ENCODE measurements at places on chromosomes 3 and 15. TPM values are rescaled to one million over a fixed set of nuclear protein-coding genes. Genes with fewer than 3 reads are reported as not detected.

DNA sequence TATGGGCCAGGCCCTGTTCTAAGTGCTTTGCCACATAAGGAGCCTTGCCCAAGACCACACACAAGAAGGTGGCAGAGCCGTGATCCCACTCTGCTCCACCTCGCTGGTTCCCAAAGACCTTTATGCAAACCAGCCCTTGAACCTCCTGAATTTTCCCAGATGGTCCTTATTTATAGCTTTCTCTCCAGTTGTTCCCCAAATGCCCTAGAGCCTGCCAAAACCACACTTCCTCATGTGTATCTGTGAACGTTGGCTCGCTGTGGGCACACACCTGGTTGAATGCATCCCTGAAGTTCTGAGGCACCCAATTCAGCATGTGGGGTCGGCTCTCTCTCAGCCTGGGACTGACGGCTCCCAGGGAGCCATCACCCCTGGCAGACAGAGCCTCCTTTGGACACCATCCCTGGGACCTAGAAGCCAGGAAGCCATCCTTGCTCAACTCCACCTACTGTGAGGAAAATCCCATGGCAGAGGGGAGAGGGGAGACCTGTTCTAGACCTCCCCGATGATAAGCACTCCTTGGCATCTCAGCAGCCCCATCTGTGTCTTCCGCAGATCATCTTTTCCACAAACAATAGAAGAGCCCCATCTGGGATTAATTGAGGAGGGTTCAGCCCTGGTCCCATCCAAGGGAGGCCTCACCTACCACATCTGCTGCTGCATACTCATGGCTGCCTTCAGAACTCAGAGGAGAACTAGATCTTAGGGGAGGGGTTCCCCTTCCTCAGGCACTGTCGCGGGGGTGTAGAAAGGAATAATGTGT, 42.3 kb upstream of the LIMD1 start:
- DNase-seq: peak; percentile 62

- no peak for DNase-seq
These were observed 91.9 kb downstream of the EPHB1 start for GRCh38 chr3:134886991-134887390.

- no peak for DNase-seq
These were observed 496.8 kb upstream of the ARRDC4 start for GRCh38 chr15:97463696-97464095.

DNA sequence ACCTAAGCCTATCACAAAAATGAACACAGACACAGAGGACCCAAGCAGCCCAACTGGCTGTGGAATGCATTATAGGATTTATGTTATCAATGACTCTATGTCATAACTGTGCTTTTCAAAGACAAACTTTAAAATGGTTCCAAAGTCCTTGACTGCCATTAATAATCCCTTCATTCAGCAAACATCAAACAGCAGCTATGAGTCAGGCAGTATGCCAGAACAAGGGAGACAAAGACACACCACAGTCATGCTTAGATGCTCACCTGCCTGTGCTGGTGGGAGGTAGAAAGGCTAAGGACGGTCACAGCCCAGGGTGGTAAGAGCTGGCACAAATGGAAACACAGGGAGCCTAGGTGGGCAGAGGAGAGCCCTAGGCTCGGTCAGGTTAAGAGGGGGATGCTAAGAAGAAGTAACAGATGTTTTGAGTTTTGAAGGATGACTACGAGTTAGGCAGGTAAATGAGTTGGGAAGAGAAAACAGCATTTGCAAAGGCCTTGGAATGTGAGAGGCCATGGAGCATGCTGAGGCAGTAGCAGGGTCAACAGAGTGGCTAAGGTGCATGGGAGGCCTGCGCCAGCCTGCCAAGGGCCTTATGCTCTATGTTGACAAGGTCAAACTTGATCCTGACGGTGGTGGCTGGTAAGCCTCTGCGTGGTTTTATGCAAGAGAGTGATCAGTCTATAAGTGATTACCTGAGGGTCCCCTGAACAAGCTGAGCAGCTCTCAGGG, 23.0 kb downstream of the NMNAT3 start:
- no peak for DNase-seq

- DNase-seq: no peak
These were observed 70.4 kb downstream of the THBS1 start for GRCh38 chr15:39651295-39651694.

GRCh38 chr15:79849789-79850188, 47.0 kb downstream of the MTHFS start:
- no peak for DNase-seq

GRCh38 chr3:125246237-125246636, 33.7 kb upstream of the SLC12A8 start:
- no peak for DNase-seq

DNA sequence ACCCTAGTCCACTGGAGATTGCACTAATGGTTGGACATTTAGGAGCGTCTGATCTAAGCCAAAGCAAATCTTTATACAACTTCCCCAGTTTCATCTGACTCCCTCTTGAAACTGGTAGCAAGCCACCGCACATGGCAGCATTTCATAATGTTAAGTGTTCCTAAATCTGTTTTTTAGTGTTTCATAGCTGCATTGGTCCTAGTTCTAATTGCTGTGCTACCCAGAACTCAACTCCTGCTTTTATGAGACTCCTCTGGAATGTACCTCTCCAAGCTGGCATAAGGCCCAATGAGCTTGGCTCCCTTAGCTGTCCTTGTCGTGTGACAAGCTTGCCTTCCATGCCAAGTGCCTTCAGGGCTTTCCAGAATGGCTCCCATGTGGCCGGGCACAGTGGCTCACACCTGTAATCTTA, 65.3 kb upstream of the FLNB start:
- peak; percentile 75 for DNase-seq

DNA sequence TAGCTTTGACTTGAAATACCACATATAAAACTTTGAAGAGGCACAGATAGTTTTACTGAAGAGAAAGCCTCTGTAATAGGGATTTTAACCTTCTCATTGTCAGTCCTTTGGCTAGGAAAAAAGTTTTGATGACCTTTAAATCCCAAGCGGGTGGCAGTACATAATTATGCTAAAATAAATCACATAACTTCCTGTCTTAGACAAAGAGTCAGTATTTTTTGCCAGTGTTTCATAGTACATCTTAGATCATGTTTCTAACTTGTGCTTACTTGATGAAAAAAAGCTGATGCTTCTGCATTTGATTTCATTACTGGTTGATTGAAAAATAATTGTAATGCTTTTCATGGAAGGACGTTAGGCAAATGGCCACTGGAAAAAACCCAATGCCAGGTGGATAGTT, 5.8 kb downstream of the ST3GAL6 start:
- no peak for DNase-seq

DNA sequence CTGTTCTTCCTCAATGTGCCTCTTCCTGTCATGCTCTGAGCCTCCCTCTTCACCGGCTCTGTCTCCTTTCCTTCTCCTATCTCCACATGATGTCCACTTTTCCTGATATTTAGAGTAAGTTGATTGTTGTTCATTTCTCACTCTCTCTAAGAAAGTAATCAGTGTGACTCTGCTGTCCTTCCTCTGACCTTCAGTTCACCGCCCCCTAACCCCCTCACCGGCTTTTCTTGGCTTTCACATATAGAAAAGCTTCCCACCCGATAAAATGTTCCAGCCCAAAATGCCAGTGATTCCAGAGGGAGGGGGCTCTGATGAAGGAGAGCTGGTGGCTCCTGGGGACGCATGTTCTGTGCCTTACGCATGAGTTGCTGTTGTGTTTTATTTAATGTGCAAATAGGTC, 120.5 kb upstream of the ABHD17C start:
- DNase-seq: no peak

DNA sequence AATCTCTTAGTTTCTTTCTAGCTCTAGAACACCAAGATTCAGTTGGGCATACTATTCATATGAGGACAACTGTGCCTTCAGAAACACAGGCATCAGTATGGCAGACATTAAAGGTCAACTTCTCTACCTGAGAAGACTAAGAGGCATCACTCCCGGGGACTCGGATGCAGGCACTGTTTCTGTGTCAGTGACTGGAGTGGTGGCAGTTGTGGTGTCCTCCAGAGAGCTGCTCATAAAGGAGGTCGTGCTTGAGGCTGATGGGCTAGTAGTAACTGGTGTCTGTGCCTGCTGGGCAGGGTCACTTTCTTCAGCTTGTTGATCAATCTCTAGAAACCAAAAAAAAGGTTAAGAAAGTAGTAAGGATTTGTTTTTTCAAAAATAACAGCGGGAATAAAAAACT, 75.2 kb downstream of the FBXL22 start:
- no peak for DNase-seq

- no peak for DNase-seq
These were observed 77.6 kb downstream of the ST8SIA2 start for GRCh38 chr15:92471288-92471687.

- no peak for DNase-seq
These were observed 30.4 kb upstream of the WWTR1 start for GRCh38 chr3:149688122-149688757.

- peak; percentile 59 for DNase-seq
These were observed 14.8 kb upstream of the SMAD3 start for GRCh38 chr15:67050522-67051087.

DNA sequence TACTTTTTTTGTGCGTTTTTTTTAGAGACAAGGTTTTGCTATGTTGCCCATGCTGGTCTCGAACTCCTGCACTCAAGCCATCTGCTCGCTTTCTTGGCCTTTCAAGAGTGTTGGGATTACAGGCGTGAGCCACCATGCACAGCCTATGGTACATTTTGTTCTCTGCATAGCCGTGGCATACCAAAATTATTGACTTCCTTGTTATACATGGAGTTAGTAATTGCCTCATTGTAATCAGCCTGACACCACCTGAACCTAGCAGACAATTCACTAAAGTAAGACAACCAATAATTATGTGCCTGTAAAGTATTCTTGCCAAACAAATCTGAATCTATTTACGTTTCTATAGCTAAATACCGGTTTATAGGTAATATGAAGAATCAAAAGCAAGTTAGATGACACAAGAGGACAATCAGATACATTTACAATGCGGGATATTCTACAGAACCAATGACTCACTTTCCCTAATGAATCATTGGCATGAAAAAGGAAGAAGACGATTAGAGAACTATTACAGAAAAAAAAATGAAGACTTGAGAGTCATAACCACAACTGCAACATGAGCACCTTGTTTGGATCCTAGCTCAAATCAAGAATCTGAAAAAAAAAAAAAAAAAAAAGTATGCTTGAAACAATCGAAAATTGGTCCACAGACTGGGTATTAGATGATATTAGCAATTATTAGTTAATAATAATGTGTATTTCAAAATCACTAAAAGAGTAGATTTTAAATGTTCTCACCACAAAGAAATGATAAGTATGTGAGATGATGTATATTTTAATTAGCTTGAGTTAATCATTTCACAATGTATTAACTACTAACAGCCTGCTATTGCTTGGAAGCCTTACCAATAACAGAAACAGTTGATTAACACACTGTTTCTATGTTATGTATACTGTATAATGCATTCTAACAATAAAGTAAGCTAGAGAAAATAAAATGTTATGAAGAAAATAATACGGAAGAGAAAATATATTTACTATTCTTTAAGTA, 7.1 kb downstream of the GUCA1C start:
- DNase-seq: no peak

- DNase-seq: no peak
These were observed 38.0 kb downstream of the BBS4 start for GRCh38 chr15:72724028-72724427.

PRR23C gene
- not detected for total RNA-seq

RLBP1 gene
- not detected for total RNA-seq

KIF7 gene
- total RNA-seq: 5.4 TPM

EDEM1 gene
- 18.1 TPM for total RNA-seq

OCA2 gene
- total RNA-seq: not detected

IQCF5 gene
- total RNA-seq: not detected
